Activated CD4-positive, alpha-beta T cell treated with anti-CD3 and anti-CD28 coated beads, Interleukin-2, amount 50 U/mL, for 4 hours (primary cell): ENCODE measurements at places on chromosomes 16 and 17.

DNA sequence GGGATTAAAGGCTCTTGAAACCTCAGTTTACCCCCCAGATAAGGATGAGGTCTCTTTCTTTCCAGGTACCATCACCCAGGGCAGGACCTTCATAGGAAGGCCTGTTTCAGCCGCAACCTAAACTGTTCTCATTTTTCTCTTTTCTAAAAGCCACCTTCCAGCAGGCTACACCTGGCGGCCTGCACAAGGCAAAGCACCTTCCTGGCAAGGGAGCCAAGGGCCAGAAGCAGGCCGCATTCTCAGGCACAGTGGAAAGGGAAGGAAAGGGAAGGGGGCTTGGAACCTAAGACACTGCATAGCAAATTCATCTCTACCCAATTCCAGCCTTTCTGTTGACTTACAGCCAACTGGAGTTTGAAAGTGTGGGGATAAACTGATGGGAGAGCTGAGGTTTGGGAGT lies 8.9 kb upstream of the NDEL1 start:
- DNase-seq, result no peak

DNA sequence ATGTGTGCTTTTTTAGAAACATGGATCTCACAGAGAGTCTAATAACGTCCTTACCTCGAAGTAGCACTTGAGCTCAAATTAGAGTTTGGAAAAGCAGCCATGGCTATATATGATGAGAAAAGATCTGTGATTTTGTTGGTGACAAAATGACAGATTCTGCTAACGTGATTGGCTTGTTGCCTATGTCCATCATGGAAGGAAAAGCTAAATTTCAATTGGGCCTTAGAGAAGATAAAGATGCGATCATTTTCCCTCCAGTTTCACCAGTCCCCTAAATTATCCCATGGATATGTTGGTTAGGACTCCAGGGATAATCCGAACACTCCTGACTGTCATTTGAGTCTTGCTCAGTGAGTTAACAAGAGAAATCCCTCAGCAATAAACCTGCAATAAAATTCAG lies 175.8 kb downstream of the C16orf95 start:
- no peak for DNase-seq

DNA sequence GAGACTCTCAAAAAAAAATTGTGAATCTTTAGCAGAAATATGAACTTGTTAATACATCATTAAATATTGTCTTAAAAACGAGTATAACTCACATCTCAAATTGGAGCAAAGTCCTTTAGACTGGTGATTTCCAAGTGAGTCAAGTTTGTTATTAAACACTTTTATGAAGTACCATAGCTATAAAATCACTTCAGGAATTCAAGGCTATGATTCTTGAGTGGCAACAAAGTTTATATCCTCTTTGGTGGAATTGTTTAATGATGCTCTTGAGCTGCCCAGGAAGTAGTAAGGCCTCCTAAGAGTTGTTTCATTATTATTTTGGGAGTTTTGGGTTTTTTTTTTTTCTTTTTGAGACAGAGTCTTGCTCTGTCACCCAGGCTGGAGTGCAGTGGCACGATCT lies 16.7 kb upstream of the BLMH start:
- no peak for DNase-seq

GRCh38 chr17:13885953-13886889 lies 183.1 kb upstream of the COX10 start:
- DNase-seq, result no peak

GRCh38 chr17:81416612-81417011 lies 21.4 kb downstream of the BAHCC1 start:
- no peak for DNase-seq

DNA sequence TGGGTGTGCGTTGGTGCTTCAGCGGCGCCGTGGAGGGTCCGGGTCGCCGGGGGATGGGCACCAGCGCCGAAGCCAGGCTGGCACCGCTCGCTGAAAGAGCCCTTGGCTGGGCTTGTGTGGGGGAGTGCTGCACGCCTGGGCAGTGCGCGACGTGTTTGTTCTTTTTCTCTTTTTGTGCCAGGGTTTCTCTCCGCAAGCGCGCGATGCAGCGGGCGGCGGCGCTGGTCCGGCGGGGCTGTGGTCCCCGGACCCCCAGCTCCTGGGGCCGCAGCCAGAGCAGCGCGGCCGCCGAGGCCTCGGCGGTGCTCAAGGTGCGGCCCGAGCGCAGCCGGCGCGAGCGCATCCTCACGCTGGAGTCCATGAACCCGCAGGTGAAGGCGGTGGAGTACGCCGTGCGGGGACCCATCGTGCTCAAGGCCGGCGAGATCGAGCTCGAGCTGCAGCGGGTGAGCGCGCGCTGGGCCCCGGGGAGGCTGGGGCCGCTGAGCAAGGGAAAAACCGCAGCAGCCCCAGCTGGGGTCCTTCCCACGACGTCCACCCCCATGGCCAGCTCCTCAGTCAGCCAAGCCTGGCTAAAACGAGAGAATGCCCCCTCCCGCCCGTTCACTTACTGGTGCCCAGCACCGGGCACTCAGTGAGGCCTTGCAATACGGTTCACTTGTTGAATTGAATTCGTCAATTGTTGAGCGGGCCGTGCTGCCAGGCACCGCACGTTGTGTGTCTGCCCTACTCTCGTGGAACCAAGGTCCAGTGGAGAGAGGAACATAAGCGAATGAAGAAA lies 541 bp downstream of the GPT2 start:
- DNase-seq, result no peak

- no peak for DNase-seq
Measured at GRCh38 chr17:80060644-80061043, 24.2 kb downstream of the CCDC40 start.

DNA sequence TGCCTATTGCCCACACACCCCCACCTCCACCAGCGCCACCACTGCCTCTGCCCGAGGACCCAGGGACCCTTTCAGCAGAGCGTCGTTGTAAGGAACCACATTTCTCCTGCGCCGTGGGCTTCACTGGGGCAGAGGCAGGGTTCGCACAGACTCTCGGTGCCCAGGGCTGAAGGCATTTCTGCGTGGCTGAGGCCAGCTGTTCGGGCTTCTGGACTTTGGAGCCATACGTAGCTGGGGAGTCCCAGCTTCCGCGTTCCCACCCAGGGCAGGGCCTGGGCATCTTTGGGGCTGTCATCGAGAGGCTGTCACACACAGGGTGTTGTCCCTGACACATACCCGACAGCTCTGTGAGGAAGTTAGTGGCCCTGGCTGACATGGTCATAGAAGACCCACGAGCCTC lies 16.0 kb upstream of the SMIM5 start:
- DNase-seq, result no peak

- no peak for DNase-seq
Measured at GRCh38 chr16:72224260-72224768, 52.4 kb upstream of the PMFBP1 start.

DNA sequence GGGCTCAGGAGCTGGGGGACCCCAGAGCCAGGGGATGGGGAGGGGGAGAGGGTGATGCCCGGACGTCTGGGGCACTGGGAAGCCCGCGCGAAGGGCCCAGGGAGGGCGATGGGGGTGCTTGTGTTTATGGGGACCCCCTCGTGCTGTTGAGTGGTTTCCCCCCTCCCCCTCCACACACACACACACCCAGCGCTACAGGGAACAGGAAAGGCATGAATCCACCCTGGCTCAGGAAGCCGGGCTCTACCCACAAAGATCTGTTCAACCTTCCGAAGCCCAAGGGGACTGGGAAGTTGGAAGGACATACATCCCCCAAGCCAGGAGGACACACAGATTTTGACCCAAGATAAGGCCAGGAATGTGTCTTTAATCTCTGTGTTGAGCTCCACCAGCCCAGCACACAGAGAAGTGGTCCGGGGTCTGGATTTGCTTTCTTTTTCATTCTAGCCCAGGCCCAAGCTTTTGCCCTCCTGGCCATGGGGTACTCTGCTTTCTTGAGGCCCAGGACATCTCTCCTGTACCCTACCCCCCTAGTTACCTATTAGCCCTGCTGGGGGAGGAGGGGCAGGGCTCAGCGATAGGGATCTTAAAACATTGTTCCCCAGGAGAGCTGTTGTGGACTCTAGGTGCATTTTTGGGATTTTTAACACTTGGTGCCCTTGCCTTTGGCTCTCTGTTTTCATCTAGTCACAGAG lies 1.2 kb downstream of the UBALD2 start:
- DNase-seq, result no peak

DNA sequence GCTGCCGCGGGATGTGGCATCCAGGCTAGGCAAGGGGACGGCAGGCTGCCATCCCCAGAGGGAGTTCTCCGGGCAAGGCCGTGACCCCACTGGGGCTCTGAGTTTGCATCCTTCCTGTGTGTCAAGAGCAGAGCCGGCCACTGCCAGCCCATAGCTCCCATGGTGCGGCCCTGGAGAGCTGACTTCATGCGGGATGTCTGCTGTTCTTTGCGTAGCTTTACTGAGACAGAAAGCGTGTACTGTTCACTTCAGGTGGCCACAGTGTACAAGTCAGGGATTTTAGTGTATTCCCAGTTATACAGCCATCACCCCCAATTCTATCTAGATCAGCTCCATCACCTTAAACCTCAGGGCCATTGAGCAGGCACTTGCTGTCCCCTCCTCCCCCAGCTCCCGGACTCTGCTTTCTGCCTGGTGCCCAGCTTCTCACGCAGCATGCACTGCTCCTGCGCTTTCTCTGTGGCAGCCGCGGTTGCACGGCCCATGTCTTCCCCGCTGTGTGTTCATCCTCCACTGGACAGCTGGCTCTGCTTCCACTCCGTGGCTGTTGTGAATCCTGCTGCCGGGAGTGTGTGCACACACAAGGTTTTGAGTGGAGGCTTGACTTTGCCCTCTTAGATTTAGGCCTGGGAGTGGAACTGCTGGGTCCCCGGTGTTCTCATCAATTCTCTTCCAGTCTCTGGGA lies 71.2 kb downstream of the KLHDC4 start:
- DNase-seq, result no peak

DNA sequence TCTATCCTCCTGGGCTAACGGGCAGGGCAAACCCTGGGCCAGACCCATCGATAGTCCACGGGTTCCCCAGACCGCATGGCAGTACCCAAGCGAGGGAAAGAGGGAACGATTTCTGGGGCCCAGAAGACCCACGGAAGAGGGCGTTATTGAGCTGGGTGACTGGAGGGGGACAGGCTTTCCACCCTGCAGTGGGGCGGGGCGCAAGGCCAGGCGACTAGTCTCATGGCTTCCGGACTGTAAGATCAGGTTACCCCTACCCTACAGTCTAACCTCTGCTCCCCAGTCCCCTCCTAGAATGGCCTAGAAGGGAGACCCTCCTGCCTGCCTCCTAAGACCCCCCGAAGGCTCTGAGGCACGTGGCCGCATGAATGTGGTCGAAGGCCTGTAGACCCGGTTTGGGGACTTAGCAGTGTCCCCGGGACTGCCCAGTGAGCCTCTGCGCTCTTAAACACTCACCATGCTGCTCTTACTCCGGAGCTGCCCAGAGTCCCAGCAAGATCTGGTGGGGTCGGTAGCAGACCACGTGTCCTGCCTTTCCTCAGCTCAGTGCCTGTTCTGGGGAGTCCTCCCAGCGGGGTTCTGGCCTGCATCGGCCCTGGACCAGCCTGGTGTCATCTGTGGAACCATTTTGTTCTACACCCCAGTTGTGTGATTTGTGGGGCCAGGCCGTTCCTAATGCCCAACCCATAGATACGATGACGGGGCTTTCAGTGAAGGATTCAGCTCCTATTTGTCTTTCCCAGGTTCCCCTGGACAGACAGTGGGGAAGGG lies 13.2 kb upstream of the AURKB start:
- DNase-seq, result peak; percentile 43
